ENCODE measurements at places on chromosomes 16 and 17.

DNA sequence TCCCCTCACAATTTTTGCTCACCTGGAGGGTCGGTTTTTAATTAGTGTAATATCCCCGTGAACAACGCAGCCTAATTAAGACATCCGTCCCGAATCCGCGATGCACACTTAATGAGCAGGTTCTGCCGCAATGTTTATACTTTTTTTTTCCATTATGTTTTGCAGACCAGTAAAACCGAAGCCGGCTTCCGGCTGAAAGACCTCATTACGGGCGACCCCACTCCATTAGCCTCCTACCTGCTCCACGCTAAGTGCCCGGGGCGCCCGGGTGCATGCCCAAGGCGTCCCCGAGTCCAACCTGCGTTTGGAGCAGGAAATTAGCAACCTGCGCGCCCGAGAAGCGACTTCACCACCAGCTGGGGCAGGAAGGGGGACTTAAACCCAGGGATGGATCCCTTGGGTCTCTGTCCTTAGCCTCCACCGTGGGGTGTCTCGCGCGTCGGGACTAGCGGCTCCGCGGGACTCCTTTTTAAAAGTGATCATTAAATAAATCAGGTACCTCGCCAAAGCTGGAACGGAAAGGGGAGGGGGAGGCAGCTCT is 1.7 kb downstream of the RBFOX3 start:
- no peak for DNase-seq

GRCh38 chr17:22600644-22601298 is 908.4 kb downstream of the KCNJ18 start:
- DNase-seq: no peak

- no peak for DNase-seq
Observed at GRCh38 chr16:56198755-56199114, 7.4 kb downstream of the GNAO1 start.

- DNase-seq: no peak
Observed at GRCh38 chr17:2398655-2399571, 1.9 kb downstream of the MNT start.

- DNase-seq: no peak
Observed at GRCh38 chr16:81908466-81909262, 102.6 kb downstream of the SDR42E1 start.

DNA sequence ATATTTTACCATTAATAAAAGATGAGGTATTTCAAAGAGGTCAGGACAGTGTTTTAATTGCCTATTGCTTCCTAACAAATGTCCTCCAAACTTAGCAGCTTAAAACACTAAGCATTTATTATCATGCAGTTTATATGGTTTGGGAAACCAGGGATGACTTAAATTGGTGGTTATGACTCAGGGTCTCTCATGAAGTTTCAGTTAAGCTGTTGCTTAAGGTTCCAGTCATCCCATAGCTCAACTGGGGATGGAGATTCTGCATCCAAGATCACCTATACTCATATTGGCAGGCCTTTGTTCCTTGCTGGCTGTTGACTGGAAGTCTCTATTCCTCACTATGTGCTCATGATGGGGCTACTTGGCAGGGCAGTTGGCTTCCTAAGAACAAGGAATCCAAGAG is 1329.9 kb upstream of the GOT2 start:
- DNase-seq: no peak

DNA sequence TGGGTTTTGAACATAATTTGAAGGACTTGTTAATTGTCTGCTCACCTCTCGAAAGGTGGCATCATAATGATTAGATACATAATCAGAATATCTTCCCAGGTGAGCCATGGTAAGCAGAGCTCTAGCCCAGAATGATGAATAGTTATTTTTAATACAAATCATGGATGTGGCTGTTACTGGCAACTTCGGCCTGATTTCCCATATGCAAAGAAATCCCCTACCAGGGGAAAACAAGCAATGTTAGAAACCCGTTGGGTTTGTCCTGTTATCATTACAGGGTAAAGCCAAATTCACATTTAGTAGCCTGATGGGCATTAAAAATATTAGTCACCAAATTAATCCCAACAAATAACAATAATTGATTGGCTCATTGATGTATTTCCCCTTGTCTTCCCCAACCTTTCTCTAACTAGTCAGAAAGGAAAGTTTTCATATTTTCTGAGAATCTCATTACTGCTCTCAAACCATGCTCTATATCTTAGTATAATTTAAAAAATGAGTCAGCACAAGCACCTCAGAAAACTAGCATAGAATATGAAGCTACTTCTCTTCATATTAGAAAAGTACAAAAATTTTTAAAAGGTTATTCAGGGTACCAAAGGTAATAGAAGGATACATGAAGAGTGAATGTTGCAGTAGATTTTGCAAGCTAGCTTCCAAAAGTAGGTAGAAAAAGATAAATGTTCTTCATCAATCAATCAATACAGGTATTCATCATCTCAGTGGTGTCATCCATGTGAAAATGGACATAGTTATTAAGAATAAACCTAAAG is 5.0 kb downstream of the STAT5B start:
- no peak for DNase-seq

DNA sequence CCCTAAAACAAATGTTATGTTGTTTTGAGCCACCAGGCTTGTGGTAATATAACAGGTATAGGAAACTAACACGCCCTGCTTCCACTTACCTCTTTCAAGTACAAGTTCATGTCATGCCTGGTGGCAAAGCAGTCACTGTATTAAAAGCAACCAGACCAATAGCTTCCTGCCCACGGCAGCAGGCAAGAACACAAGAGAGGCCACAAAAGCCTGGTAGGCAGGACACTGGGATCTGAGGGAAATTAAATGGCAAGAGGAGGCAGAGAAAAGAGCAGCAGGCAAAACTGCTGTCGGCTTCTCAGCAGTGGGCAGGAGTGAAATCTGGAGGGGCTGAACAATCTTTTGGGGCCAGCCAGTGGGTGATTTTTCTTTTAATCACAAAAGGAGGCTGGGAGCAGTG is 2.2 kb downstream of the CYTH1 start:
- DNase-seq: no peak

DNA sequence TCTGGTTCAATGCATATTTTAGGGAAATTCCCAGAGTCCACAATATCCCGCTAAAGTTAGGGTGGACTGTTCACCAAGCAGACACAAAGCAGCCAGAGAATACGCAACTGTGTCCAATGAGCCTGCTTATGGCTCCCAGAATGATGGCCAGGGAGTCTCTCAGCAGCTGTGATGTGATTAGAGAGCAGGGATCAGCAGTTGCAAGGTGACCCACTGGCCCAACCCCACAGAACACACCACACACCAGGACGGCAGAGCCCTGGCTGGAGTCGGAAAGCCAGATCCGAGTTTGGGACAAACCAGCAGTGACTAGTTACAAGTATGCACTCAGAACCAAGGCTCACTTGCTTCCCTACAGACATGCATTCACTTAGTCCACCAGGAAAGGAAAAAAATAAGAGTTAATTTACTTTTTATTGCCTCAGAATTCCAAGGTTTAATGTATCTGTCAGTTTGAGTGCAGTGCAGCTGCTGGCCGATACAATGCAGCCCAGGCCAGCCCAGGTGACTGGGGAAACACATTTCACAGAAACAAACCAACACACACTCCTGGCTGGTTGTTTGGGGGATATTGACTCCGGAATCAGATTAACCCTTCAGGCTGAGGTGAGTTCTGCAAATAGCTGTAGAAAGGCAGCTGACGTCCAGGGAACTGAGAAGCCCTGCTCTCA is 121.7 kb downstream of the HIC1 start:
- no peak for DNase-seq

Measured in stimulated activated CD4-positive, alpha-beta T cell treated with anti-CD3 and anti-CD28 coated beads, TNF-alpha, amount 100 ng/mL, for 48 hours (primary cell).